ENCODE measurements at places on chromosomes 2 and 18.

- peaks cover 7% of the 10 kb centered on the region for H3K4me1 ChIP-seq
- no peak overlapping the region for H3K27ac ChIP-seq
- H3K27me3 ChIP-seq = no peaks in the 10 kb centered on the region
- H3K36me3 ChIP-seq = no peaks in the 10 kb centered on the region
- peak; percentile 61 for DNase-seq
Observed at GRCh38 chr2:148201075-148202004, 180.4 kb downstream of the MBD5 start.

DNA sequence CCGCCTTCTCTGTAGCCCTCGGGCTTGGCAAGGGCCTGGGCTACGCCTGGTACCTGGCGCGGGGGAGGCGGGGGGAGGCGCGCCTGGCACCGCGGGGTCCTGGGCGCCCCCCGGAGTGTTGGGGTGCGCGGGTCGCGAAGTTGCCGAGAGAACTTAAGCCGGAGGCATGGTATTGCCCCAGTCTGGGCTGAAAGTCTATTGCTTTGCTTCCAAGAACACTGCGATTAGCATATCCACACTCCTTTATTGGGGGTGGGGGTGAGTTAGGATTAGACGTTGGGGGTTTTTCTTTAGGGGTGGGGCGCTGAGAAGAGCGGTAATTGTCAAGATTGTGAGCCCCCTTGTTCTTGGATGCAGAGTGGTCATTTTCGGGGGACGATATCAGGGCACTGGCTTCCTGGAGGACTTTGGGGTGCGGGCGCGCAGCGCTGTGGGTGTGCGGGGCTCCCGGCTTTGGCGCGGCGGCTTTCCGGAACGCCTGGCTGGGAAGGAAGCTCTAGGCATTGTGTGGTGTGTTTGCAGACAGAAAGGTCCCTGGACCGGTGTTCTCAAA, 798 bp downstream of the TANC1 start:
- no peak for DNase-seq
- H3K36me3 ChIP-seq = peaks cover 43% of the 10 kb centered on the region
- no peaks in the 10 kb centered on the region for H3K27me3 ChIP-seq
- peak overlapping the region; percentile 99 for H3K4me3 ChIP-seq
- peaks cover 42% of the 10 kb centered on the region for H3K4me1 ChIP-seq

- DNase-seq = no peak
- no peaks in the 10 kb centered on the region for H3K36me3 ChIP-seq
- no peaks in the 10 kb centered on the region for H3K4me1 ChIP-seq
- H3K27me3 ChIP-seq = no peaks in the 10 kb centered on the region
Observed at GRCh38 chr2:36404318-36404717, 48.7 kb downstream of the CRIM1 start.

DNA sequence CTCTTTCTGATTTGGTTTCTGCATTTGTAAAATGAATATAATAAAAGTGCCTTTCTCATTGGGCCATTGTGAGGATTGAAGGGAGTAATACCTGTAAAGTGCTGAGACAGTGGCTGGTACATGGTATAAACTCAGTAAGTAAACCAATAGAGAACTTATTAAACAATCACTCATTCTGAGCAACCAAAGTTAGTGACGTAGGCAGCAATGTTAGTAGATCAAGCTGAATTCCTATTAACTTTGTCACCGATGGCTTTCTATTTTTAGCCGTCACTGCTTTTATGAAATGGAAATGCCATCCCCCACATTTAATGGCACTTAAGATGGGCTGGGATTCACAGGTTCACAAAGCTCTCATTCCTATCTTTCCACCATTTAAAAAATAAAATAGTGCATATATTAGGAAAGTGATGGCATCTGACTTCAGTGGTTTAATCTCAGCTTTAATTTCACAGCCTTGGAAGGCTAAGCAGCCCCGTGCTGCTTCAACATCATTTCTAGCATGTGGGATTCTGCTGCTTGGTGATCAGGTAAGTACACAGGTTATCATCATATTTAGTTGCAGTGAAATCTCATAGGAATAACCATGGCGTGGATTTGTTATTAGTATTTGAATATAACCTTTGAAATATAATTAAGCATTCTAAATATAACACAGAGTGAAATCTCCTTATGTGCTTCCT, 17.6 kb upstream of the PPP4R1 start:
- no peaks in the 10 kb centered on the region for H3K27me3 ChIP-seq
- H3K27ac ChIP-seq = peak overlapping the region; percentile 22
- H3K36me3 ChIP-seq = no peaks in the 10 kb centered on the region

DNA sequence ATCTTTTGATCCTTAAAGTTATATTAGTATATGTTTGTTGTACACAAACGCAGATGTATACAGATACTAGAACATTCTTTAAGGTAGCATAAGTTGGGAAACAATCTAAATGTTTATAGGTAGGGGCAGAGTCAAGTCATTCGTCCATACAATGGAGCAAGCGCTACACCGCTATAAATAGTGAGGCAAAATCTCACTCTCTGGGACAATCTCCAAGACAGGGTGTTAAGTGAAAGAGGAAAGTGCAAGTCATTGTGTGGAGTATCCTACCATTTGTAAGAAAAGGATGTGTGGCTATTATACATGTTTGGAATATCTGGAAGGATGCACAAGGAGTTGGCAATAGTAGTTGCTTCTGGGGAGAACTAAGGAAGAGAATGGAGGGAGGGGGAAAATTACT, 16.2 kb upstream of the FHL2 start:
- no peak overlapping the region for H3K4me3 ChIP-seq
- H3K36me3 ChIP-seq = no peaks in the 10 kb centered on the region
- H3K4me1 ChIP-seq = peaks cover 29% of the 10 kb centered on the region
- H3K27ac ChIP-seq = no peak overlapping the region
- no peaks in the 10 kb centered on the region for H3K27me3 ChIP-seq
- no peak for DNase-seq

DNA sequence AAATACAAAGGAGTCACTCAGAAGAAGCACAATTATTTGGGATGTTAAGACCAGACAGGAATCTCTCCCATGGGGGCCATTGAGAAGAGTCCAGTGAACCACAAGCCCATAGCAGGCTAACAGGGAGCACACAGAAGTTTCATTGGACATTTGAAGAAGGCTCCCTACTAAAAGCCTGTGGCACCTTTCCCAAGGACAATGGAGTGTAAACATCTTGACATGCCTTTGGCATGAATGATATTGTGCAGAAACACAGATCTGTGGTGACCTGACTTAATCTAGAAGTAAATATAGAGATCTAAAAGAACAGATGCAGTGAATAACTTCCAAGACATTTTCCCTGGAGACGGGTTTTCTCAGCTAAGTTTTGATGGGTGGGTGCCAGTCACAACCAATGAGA, 221.5 kb downstream of the EPHA4 start:
- H3K36me3 ChIP-seq = no peaks in the 10 kb centered on the region
- peaks cover 5% of the 10 kb centered on the region for H3K27me3 ChIP-seq
- no peak for DNase-seq
- H3K4me1 ChIP-seq = no peaks in the 10 kb centered on the region

DNA sequence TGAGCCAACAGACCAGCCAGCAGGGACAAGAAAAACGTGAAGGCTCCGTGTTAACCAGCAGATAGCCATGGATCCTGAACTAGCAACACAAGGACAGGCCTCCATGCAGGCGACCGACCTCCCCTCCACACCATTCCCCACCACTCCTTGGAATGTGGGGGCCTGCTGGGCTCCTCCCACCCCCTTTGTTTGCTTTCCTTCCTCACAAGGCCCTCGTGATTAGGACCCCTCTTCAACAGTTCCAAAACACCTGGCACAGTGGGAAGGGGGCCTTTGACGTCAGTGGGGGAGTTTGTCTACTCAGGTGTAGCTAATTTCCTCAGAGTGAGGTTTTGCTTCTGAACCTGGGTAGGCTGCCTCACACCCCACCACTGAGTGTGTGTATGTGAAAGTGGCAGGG, 37.8 kb downstream of the SLC14A2 start:
- no peak overlapping the region for H3K27ac ChIP-seq
- H3K27me3 ChIP-seq = peaks cover 68% of the 10 kb centered on the region
- no peak for DNase-seq
- no peaks in the 10 kb centered on the region for H3K36me3 ChIP-seq

DNA sequence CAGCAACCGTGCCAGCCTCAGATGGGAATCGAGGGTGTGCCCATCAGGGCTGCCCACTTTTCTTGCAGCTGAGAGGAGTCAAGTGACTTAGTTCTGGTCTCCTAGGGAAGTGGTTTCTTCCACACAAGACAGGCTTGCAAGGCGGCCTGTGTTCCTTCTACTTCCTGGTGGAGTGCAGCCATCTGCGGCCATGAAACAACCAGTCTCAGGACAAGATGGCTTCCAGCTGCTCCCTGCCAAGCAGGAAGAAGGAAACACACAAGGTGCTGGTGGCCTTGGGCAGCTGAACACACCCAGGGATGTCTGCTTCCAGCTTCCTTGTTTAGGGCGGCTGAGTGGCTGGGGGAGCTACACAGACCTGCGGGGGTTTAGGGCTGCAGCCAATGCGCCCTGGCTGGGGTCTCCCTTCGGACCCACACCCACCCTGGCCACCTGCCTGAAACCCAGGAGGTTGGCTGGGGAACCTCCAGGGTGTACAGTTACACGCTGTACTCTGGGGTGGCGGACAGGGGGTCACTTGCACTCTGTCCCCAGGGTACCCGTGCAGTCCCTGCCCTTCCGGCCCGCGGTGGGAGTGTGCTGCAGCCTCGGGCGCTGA, 34.7 kb downstream of the PTPN18 start:
- H3K4me1 ChIP-seq = peaks cover 8% of the 10 kb centered on the region
- peak; percentile 35 for DNase-seq
- H3K27ac ChIP-seq = peak overlapping the region; percentile 57

- no peak overlapping the region for H3K27ac ChIP-seq
- no peak overlapping the region for H3K4me3 ChIP-seq
- no peak for DNase-seq
- peaks cover 17% of the 10 kb centered on the region for H3K36me3 ChIP-seq
- H3K27me3 ChIP-seq = no peaks in the 10 kb centered on the region
Observed at GRCh38 chr2:119483395-119483753, 40.9 kb downstream of the SCTR start.
